ENCODE measurements at places on chromosomes 5 and 9. TPM values are rescaled to one million over a fixed set of nuclear protein-coding genes. Genes with fewer than 3 reads are reported as not detected.

DNA sequence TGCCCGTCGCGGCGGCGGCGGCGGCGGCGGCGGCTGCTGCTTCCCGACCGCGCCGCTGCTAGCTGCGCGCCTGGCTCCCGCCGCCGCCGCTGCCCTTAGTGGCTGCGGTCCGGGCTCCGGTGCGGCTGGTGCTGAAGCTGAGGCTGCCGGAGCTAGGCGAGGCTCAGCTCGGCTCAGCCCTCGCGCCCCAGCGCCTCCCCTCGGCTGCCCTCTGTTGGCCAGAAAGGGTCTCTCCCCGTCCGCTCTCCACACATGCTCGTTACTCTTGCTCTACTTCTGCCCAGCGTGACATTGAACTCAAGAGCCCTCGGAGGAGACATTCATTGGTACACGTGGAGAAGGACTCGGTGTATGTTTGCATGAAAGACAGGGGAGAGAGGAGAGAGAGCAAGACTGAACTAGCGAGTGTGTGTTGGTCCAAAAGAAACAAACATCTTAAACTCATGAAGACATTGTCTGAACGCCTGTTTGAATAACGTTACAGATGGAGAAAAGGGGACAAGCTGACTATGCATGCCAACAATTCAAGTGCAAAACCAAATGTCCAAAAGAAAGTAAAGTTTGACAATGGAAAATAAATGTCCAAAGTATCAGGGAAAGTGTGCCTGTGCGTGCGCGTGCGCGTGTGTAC lies at the start of gene HCN1:
TSS of gene HCN1 (minus strand) at position 175 of the 631 bp plus-strand sequence.
- peak; percentile 14 for DNase-seq

- no peak for DNase-seq
Measured at GRCh38 chr5:31638345-31638744, 586 bp upstream of the PDZD2 start.

DNA sequence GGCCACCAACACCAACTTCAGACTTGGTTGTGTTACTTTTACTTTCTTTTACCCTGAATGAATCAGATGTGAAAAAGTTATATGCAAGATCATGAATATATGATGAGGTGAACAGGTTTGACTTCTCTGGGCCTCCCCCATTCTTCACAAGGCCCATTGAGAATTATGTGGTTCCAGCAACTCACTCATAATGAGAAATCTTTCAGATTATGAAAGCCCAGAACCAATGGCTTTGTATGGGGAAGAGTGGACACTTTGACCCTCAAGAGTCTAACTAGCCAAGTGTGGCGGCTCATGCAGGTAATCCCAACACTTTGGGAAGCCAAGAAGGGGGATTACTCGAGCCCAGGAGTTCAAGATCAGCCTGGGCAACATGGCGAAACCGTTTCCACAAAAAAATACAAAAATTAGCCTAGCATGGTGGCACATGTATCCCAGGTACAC lies 16.1 kb upstream of the LNPEP start:
- no peak for DNase-seq

- DNase-seq: peak; percentile 71
Measured at GRCh38 chr5:57780306-57780960, 297.8 kb upstream of the ACTBL2 start.

DNA sequence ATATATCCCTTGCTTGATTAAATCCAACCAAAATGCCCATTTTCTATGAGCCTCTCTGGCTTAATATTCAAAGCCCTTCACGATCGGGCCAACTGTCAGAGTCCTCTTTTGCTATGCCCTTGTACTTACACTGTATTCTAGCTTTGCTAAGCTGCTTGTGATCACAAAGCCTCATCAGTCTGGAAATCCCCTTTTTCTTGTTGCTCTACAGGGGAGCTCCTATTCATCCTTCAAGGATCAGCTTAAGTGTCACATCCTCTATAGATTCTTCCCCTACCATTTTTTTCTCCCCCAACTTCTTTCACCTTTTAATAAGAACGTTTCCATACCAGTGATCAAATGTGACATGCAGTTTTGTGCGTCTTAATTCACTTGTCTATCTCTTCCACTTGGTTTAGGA lies 450.4 kb upstream of the CHD1 start:
- DNase-seq: no peak

DNA sequence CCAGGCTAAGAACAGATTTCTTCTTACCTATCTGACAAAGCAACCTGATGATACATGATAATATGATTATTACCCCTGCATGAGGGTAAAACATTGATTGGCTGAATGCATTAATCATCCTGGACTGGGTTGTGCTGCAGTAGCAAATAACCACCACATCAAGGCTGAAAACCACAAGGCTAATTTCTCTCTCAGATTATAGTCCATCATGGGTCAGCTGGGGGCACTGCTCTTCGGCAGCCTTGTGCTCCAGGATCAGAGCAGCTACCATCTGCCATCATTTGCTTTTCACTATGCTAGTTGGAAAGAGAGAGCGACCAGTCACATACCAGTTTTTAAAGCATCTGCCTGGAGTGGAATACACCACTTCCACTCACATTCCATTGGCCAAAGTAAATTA lies 383.5 kb downstream of the RASEF start:
- no peak for DNase-seq

DNA sequence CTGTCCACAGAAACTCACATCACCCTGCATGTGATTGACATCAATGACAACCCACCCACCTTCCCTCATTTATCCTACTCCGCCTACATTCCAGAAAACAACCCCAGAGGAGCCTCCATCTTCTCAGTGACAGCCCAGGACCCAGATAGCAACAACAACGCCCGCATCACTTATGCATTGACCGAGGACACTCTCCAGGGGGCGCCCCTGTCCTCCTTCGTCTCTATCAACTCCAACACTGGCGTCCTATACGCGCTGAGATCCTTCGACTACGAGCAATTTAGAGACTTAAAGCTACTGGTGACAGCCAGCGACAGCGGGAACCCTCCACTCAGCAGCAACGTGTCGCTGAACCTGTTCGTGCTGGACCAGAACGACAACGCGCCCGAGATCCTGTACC lies 1.7 kb downstream of the PCDHGA3 start:
- DNase-seq: no peak

DNA sequence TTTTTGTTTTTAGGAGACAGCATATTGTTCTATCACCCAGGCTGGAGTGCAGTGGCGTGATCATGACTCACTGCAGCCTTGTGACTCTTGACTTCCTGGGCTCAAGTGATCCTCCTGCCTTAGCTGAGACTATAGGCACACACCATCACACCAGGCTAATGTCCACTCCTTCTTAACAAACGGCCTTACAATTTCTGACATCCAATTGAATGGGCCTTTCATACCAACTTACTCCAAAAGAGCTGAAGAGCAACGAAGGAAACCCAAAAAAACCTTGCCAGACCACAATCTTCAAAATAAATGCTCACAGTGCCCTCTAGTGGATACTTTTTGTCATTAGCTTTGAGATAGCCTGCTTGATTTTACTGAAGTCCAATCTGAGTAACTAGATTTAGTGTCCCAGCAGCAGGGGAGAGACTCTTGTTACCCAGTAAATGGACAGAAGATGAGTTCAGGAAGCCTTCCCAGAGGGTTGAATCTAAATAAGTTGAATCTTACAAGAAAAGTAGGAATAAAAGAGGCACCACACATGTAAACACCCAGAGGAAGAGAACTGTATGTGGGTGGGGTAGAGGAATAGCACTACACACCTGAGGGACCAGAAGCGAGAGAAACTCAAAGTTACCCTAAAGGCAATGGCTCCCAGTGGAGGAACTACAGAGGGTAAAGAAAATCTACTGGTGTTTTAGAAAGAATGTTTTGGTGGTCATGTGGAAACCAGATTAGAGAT lies 9.3 kb downstream of the ZNF622 start:
- DNase-seq: peak; percentile 65

Gene LHFPL2
- 65.3 TPM for total RNA-seq

All from glomerular endothelial cell (primary cell).